ENCODE measurements at places on chromosomes 2 and 18.

DNA sequence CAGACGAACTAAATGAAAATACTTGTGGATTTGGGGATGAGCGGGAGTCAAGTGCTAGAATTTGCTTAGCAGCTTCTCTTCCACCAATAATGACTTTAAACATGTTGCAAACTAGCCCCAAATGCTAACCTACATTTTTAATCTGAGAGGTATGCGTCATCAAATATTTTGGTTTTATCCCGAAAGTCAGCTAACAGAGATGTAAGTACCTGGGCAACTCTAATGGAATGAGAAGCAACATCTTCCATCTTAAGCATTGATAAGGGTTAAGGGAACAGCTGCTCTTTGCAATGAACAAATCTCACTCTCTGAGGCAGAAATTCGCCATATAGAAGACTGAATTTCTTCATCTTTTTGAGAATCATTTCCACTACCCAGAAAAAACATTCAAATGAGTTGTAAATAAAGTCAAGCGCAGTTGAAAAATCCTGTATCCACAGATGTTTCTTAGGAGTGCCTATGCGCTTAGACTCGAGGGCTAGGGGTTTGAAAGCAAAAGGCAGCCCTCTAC, 926 bp upstream of the YPEL5 start:
- no peak for DNase-seq

DNA sequence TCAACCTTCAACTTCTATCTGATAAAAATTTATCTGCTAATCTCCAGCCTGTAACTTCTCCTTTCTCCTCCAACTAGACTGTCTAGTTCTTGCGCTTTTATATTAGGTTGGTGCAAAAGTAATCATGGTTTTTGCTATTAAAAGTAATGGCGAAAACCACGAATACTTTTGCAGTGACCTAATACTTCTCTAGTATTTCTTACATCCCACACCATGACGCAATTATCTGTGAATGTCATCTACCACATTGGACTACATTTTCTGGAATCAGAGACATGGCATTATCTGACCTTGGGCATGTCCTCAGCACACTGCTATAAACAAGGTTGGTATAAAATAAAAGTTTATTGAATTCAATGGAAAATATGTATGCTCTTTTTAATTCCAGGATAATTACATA, 370.2 kb upstream of the LYPD1 start:
- no peak for DNase-seq

- no peak for DNase-seq
These were observed 26.0 kb upstream of the NOTO start for GRCh38 chr2:73176205-73176880.

GRCh38 chr2:175366815-175367214, 185.3 kb upstream of the ATP5MC3 start:
- no peak for DNase-seq

- DNase-seq: no peak
These were observed 180.9 kb downstream of the PDE1A start for GRCh38 chr2:182245963-182246362.

GRCh38 chr18:37179384-37179783, 350.5 kb downstream of the KIAA1328 start:
- no peak for DNase-seq

GRCh38 chr2:99477054-99477453, 12.8 kb downstream of the REV1 start:
- no peak for DNase-seq

DNA sequence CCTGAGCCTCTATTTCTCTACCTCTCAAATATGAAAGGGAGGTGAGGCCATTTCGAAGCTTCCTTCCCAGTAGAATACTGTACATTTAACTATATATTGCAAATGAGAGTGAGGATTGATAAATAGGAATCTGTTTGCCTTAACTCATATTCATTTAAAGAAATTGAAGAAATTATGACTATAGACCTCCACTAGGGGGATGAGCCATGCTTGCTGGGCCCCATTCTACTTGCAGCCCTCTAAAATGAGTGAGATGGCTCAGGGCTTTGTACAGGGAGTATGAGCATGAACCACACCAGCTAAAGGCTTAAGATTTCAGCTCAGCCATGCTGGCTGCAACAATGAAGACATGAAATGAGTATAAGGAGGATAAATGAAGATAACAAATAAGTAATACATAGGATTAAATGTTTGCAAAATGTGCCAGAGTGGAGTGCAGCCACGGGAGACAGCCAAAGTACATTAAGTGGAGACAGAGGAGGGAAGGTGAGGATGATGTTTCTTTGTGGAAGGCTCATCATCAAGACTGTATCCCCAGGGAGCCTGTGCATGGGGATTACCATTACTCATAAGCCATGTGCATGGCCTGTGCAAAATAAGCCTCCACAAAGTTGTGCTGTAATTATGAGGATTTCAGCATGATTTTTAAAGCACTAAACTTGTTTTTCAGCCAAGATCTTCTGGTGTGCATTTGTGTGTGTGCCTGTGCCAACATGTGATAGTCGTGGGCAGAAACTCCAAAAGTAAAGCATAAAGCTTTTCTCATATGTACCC, 300.8 kb downstream of the CNTNAP5 start:
- no peak for DNase-seq

DNA sequence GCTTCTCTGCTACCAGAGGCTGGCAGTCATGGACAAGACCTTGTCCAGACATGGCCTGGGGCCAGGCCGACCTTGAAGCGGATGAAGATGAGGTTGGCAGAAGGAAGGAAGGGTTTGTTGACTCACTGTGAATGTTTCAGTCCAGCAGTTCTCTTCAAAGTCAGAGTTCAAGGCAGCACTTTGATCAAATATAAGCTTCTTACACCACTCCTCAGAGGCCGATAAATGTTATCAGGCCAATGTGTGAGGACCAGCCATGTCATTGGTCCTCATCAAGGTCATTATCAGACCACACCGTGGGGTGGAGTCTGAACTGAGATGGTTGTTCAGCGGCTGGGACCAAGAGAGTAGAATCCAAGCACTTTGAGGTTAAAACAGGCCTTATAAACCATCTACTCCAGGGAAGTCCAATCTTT, 35.5 kb downstream of the QPCT start:
- no peak for DNase-seq

DNA sequence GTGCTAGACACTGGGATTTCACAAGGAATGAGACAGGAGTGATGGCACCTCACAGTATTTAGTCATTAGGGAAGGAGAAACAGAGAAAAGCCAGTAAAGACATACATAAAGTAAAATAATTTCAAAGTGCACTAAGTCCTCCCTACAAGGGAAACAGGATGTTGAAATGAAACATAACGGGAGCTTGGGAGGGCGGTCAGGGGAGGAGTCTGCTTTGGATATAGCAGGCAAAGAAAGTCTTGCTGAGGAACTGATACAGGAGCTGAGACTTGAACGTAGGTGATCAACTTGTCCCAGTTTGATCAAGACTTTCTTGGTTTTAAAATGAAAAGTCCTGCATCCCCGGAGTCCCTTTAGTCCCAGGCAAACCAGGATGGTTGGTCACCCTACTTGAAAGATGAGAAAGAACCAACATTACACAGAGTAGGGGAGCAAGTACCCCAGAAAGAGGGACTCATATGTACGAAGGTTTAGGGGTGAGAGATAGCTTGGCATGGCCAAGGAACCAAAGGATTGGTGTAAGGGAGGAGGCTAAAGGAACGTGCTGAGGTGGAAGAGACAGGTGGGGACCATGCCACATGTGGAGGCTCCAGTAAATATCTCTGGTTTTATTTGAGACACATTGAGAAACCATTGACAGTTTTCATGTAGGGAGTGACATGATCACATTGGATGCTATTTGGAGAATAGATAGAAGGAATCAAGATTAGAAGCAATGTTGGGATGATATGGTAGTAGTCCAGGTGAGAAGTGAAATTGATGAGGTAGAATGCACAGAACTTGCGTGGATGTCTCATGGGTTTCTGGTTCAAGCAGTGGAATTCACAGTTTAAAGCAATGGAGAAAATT, 28.4 kb downstream of the FBXO48 start:
- no peak for DNase-seq

GRCh38 chr2:228987441-228988155, 283.5 kb downstream of the PID1 start:
- no peak for DNase-seq

GRCh38 chr2:210792000-210792399, 235.6 kb downstream of the CPS1 start:
- no peak for DNase-seq

DNA sequence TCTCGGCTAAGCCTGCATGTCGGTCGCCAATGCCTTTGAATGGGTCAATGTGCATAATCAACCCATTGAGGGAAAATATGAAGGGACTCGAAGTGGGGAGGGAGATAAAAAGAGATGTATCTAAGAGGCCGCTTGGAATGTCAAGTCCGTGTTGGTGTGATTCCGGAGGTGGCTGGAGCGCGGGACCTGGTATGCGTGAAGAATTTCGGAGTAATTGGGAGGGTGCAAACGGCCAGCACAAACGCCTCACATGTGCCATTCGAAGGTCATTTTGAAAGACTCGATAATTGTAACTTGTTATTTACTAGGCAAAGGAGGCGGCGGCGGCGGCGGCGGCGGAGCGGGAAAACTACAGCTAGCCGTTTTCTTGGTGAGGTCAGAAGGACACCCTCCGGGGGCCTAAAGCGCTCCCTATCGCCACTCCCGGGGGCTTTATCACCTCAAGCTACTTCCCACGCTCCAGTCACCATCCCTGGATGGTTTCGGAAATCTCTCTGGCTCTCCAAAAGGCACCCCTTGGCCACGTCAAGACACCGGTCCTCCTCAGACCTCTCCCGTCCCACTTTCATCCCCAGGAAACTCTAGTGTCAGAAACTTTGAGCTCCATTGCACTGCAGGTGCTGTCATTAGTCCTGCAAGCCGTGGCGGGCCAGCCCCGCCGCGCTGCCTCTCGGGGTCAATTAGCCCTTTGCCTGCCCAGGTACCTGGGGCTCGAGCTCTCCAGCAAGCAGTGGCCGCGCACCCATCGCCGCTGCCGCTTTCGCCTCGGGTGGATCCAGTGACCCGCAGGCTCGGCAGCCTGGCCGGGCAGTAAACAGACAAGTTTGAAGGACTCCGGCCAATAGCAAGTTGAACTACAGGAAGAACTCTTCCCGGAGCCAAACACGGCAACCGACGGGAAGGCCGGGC, 1.5 kb downstream of the ERBB4 start:
- DNase-seq: no peak

DNA sequence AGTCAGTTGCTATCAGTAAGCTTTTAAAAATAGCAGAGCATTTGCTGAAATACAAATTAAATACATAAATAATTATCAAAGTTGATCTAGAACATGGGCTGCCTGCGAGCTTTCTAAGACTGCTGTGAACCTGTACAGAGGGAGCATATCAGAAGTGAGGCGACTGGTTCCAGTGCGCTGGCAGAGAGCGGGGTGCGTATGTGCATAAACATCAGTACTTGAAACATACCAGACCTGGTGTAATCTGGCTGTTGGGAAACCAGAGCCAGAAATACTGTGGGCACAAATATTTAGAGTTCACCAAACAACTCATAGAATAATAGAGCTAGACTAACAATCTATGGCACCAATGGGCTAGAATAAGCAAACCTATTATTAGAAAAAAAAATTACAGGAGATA, 27.3 kb downstream of the PDIA6 start:
- DNase-seq: no peak

DNA sequence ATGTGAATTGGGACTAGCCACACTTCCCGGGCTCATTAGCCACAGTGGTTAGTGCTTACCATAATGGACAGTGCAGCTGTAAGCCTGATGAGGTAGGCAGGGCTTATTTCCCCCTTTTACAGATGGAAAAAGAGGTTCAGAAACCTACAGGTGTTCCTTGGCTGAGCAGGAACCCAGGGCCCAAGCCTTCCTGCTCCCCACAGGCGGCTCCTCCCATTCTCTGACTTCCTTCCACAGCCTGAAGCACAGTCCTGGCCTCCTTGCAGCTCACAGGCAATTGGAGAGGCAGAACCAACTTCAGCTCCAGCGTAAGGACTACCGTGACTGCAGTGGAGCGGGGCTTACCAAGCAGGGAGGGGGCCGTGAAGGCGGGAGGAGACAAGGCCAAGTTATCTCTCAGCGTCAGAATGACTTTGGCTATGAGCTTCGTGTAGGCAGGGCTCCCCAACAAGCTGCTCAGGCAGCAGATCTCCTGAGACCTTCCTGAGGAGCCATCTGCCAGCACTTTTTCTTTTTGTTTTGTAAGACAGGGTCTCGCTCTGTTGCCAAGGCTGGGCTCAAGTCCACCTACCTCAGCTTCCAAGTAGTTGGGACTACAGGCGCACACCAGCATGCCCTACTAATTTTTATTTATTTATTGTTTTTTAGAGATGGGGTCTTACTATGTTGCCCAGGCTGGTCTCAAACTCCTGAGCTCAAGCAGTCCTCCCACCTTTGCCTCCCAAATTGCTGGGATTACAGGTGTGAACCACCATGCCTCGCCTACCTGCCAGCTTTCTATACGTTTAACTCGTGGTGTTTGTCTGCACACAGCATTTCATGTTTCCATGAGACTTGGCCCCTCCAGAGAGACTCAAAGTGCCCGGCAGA, 34.2 kb upstream of the NT5DC4 start:
- no peak for DNase-seq

- DNase-seq: no peak
These were observed 427.9 kb downstream of the PLCL1 start for GRCh38 chr2:198232281-198232680.

DNA sequence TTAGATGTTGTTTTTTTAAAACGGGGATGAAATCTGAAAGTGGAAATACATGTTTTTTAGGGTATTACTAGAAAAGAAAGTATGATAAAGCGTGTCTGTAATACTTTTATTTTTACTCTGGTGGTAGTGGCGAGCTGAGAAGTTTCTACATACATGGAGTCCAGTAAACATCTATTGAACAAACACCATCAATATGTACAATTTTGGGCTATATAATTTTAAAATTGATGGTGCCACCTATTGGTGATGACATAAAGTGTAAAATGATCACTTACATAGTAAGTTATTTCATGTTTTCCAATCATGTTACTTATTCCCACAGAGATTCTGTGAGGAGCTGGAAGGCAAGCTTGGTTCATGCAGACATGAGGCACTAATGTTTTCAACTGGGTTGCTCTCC, 31.5 kb upstream of the NFE2L2 start:
- no peak for DNase-seq

DNA sequence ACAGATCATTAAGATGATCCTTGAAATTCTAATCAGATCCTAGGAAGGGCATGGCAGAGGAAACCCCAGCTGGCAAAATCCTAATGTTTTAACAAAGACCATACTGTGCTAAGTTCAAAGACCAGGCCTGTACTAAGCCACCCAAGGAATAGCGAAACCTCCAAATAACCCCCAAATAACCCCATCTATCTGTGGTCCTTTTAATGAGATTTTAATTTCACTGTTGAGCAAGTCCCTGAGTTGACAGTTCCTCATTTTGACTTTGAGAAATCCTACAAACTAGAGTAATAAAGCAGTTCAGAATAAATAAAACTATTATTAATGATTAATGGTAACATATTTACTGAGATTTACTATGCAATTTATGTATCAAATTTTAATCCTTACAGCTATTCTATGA, 259.8 kb downstream of the STK39 start:
- DNase-seq: no peak

GRCh38 chr2:234422981-234423431, 73.9 kb downstream of the ARL4C start:
- DNase-seq: no peak

GRCh38 chr2:56576001-56576400, 392.2 kb downstream of the CCDC85A start:
- DNase-seq: no peak

Measured in AG04449 (cell line).